ENCODE measurements at places on chromosomes 11 and 22.

GRCh38 chr11:119169282-119169719, 776 bp downstream of the NLRX1 start:
- DNase-seq = peak; percentile 39

DNA sequence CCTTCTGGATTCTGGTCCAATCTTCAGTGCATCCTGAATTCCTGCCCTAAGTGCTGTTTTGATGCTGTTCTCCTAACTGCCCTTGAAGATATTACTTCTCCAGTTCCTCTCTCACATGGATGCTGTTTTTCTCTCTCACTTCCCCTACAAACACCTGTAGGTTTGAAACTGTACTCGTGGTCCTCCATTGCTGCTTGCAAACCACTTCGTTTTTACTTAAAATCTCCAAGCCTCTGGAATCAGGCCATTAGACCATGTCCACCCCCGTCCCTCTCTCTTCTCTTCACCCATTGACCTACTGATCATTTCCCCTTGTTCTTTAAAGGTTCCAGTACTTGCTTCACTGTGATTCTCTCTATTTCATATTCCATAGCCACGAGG, 988.1 kb downstream of the NTM start:
- DNase-seq = no peak

DNA sequence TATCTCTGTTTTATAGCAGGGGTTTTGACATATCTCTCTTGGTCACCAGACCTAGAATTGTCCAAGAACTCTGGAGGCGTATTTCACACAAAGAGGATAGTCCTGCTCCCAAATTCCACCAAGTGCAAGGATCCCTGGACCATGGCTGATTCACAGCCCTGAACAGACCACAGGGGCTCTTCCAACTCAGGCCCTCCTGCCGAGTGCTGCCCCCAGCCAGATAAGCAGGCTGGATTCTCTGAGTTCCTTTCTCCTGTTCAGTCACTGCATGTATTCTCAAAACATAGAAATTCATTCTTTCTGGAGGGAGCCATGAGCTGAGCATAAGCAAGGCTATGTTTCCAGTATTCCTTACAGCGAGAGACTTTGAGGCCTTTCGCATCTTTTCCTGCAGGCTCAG, 13.4 kb upstream of the PLEKHB1 start:
- no peak for DNase-seq

DNA sequence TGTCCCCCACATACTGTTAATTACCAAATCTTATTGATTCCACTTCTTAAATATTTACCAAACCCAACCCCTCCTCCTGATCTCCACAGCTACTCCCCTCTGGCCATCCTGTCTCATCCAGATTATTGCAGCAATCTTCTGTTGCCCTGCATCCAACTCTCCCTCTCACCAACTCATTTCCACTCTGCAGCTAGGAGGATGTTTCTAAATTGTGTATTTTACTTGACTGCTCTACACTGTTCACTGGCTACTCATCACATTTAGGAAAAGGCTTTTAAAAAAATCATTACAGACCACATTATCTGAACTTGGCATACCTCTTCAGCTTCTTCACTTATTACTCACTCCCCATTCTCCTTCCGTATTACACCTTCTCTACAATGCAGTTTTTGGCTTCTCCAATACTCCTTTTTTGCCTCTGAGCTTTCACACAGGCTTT, 117.9 kb downstream of the ATG16L2 start:
- peak; percentile 69 for DNase-seq

GRCh38 chr22:46125311-46125710, 25.0 kb upstream of the PPARA start:
- DNase-seq = no peak

DNA sequence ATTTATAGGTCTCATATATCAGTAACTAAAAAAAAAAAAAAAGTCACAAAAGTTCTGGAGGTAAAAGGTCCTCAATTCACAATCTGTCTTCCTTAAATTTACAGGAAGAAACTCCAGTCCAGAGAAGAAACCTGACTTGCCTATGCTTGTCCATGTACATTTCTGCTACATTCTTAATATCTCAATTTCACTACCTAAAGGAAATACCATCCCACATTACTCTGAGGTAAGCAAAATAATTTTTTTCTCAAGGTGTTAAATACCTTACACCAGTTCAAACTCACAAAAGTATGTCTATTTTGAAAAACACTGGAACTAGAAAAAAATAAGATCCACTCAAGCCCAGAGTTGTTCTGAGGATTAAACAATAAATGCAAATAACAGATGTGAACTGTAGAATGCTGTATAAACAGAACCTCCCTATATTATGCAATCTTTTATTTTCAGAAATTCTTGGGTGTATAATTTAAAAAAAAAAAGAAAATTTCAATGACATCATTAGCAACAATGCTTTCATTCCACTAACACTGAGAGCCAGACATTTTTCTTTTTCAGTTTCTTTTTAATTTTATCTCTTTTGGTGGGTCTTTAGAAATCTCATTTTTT, 49.9 kb upstream of the GDPD4 start:
- peak; percentile 51 for DNase-seq

GRCh38 chr11:106087815-106088435, 10.5 kb downstream of the AASDHPPT start:
- peak; percentile 54 for DNase-seq

GRCh38 chr22:24893341-24894070, 53.0 kb downstream of the LHFPL7 start:
- DNase-seq = no peak

- DNase-seq = no peak
Observed at GRCh38 chr22:41768430-41768829, 32.0 kb upstream of the CCDC134 start.

DNA sequence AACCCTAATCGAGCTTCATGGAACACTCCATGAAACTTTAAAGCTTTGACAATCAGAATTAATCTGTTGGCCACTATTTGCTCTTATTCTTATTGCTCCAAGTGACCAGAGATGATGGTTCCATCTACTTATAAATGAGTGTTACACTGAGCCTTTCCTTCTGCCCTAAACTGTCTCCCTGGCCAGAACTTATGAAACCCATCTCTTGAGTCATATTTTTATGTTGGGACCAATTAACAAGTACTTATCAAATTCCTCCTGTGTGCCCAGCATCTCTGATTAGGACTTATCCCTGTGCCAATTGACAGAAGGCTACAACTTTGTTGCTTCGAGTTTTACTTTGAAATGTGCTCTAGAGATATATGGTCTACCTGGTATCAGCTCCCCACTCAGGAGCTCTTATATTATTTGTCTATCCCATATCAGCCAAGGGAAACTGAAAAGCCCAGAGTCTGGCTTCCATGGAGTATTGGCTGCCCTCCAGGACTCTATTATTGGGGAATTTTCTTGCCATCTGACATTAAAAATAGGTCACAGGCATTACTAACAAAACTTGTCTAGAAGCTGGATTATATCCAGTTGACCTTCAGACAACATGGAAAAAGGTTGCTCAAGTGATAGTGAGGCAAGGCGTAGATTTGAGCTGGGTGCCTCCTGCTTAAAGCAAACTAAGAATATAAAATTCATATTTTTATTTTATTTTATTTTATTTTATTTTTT, 8.8 kb downstream of the KREMEN1 start:
- DNase-seq = no peak

DNA sequence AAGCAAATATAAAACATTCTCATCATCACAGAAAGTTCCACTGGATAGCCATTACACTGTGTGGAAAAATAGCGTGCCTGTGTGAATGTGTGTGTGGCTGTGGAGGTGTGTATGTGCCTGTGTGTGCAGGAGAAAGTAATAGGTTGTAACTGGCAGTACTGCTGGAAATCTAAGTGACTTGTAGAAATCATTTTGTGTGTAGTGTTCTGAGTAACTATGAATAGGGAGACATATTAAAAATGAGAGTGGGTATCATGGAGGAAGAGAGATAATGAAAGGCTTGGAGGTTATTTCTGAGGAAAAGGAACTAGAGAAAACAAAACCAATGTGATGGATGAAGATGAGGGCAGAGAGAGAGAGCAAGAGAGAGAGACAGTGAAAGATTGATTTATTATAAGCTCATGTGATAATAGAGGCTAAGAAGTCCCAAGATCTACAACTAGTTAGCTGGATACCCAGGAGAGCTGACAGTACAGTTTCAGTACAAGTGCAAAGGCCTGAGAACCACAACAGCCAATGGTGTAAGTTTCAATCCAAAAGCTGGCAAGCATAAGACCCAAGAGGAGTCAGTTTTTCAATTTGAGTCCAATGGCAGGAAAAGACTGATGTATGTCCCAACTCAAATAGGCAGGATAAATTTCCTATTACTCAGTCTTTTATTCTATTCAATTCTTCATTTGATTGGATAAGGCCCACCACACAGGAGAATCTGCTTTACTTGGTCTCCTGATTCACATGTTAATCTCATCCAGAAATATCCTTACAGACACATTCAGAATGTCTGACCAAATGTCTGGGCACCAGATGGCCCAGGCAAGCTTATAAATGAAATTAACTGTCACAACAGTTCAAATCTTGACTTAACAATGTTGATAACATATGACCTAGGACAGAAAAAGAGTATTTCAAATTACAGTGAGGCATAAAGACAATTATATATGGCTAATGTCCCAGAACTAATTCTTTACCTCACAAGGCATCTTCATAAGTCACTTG, 14.9 kb downstream of the KBTBD3 start:
- no peak for DNase-seq

- DNase-seq = no peak
Observed at GRCh38 chr11:78659326-78660270, 84.9 kb upstream of the NARS2 start.

- no peak for DNase-seq
Observed at GRCh38 chr11:3163241-3163981, 1.7 kb downstream of the OSBPL5 start.

GRCh38 chr11:36295926-36296325, at the start of gene PRR5L:
Gene PRR5L (plus strand): TSS chr11:36296288. CDS start chr11:36401122, 104,834 bp downstream.
- no peak for DNase-seq

GRCh38 chr11:121337078-121337477, 44.5 kb downstream of the SC5D start:
- no peak for DNase-seq

GRCh38 chr11:18578975-18579598, 9.4 kb downstream of the UEVLD start:
- no peak for DNase-seq

- DNase-seq = no peak
Observed at GRCh38 chr11:129266536-129266935, 74.4 kb upstream of the ARHGAP32 start.

- DNase-seq = no peak
Observed at GRCh38 chr11:118606157-118606843, 1.1 kb upstream of the PHLDB1 start.

GRCh38 chr22:40818192-40818746, 877 bp downstream of the SLC25A17 start:
- DNase-seq = no peak

- DNase-seq = no peak
Observed at GRCh38 chr11:30853439-30853838, 267.3 kb upstream of the MPPED2 start.

DNA sequence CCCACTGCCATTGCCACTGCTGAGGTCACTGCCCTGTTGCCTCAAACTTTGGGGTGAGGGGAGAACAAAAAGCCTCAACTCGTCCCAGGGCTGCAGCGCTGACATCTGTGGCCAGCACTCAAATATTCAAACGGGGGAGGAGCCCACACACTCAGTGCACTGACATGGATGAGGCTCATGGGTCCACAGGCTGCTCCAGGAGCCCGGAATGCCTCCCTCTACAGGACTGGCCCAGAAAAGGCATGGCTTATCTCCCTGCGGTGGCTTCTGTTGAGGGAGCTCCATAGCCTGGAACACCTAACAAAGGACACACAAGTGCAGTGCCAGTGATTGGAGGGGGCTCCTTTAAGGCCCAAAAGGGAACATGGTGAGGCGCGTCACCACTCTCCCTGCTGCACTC, 341.1 kb upstream of the LUZP2 start:
- no peak for DNase-seq

- DNase-seq = no peak
Observed at GRCh38 chr11:7524462-7525235, 10.8 kb downstream of the PPFIBP2 start.

DNA sequence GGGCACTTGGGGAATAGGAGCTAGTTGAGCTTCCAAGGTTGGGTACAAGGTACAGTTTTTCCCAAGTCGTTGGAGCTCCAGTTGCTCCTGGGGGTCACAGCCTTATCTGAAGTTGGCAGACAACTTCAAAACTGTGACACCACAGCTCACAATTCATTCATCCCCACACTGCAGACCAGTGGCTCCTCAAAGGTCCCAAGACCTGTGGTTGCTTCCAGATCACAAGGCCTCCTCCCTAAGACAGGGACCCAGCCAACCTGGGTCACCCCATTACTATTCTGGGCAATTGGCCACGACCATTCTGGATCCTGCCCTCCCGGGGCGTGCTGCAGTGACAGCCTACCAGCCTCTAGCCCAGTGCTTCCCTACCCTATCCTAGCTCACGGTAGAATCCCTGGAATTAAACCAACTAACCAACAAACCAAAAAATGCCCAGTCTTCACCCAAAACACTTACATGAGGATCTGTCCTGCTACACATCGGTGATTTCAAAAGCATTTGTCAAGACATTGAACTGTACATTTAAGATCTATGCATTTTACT, 862 bp upstream of the PDXP start:
- peak; percentile 20 for DNase-seq

Data from AG10803 (cell line).